ENCODE measurements at places on chromosomes 7 and 10.
A peak's percentile ranks its signal among the peaks of the same experiment; 100 is the strongest.

DNA sequence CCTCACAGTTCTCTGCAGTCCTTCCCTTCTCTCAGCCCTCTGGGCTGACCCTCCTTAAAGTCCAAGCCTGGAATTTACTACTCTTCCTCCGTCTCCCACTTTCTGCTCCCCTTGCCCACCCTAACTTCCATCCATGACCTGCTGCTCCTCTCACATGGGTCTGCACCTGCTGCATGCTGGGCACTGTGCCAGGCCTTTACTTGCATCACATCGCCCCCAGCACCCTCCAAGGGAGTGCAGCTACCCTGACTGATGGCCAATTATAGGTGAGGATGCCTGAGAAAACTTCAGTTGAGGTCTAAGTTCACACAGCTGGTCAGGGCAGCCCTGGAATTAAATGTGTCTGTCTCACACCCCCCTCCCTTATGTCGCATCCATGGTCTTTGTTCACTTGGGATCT, 53.6 kb upstream of the ZPBP start:
- DNase-seq, result peak; percentile 17

DNA sequence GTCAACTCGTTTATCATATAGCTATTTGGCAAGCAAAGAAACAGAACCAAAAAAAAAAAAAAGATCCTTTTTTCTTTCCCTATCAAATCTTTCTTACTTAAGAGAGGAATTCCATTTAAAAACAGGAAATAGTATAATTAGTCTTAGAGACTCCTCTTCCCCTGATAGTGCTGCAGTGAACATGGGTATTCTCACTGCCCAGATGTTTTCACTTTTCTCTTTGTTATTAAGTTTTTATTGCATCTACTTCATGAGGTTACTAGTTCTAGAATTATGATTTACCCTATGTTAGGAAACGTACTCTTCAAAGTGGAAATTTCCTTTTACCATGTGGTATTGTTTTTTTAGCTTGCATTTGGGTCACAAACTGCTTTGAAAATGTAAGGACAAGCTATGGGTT, 8.5 kb downstream of the CASP2 start:
- no peak for DNase-seq

DNA sequence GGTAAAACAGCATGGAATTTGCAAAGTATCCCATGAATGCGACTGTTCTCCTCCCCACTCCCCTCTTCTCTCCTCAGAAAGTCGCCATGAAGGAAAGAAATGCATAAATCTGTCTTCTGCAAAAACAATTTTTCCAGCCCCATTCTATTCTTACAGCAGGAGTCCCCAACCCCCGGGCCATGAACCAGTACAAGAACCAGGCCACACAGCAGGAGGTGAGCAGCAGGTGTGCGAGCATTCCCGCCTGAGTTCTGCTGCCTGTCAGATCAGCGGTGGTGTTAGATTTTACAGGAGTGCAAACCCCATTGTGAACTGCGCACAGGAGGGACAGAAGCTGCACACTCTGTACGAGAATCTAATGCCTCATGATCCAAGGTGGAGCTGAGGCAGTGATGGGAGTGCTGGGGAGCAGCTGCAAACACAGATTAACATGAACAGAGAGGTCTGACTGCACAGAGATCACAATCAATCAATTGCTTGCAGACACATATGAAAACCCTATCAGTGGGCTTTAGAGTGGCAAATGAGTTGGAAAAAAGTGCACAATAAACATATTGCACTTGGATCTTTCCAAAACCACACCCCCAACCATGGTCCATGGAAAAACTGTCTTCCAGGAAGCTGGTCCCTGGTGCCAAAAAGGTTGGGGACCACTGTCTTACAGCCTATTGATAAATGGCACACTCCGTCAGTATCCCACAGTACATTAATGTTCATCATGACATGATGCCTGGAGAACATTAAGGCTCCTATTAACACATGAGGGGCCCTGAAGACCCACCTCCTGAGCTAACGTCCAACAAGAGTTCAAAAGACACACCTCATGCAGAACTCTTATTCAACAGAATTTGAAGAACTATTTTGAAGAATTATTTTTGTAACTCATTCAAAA, 205.0 kb downstream of the PTPRN2 start:
- no peak for DNase-seq

DNA sequence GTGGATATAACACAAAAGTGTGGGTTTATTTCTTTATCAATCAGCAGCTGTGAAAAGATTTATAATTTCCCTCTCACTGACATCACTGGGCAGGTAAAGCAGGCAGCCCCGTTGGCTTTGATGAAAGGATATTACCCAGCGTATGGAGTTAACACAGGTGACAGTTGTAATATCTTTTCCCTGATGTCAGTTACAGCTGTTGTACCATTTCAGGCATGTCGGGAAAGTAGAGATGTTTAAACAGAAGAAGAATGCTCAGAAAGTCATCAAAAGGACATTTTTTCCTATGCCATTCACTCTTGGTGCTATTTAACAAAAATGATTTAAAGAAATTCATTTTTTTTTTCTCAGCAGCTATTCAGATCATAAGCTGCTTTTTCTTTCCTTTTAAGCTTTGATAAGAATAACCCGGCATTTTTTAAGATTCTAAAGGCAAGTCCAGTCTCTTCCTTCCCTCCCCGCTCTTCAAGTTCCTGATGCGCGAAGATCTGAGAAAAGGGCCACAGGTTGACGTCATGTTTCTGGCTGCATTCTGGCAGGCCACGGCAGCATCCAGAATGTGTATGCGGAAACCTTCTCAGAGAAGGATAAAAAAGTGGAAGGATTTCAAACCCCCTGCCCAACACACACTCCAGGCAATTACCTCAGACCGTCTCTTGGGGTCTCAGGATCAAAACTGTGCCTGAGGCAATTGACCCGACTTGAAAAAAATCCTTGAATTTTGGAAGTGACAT, 32.5 kb upstream of the ADAM12 start:
- DNase-seq, result no peak

DNA sequence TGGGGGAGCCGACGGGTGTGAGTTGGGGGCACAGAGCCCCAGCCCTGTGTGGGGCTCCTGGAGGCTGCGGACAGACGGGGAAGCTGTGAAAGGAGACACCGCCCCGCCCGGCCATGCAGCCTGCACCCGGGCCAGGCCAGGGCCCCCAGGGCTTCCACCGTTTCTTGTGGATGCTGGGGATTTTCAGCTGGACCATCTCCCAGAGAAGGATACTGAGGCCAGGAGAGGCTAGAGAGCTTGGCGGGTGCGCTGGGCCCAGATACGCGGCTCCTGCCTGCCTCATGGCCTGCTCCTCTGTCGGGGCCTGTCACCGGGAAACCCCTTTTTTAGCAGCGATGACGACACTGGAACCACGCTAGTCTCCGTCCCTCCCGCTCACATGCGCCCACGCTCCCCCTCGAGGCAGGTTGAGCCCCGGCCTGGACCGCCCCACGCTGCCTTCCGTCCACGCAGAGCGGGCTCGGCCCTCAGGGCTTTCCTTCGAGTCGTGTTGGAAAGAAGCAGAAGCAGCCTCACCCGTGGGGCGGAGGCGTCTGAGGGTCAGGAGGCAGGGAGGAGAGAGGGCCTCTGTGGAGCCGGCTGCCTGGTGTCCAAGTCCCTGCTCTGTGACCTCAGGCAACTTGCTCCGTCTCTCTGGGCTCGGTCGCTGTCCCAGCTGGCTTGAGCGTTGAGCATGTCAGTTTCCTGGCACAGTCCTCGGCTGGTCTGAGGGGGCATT, 11.7 kb downstream of the TMEM184A start:
- DNase-seq, result no peak

- no peak for DNase-seq
Observed at GRCh38 chr7:91517201-91517785, 253.1 kb downstream of the FZD1 start.

DNA sequence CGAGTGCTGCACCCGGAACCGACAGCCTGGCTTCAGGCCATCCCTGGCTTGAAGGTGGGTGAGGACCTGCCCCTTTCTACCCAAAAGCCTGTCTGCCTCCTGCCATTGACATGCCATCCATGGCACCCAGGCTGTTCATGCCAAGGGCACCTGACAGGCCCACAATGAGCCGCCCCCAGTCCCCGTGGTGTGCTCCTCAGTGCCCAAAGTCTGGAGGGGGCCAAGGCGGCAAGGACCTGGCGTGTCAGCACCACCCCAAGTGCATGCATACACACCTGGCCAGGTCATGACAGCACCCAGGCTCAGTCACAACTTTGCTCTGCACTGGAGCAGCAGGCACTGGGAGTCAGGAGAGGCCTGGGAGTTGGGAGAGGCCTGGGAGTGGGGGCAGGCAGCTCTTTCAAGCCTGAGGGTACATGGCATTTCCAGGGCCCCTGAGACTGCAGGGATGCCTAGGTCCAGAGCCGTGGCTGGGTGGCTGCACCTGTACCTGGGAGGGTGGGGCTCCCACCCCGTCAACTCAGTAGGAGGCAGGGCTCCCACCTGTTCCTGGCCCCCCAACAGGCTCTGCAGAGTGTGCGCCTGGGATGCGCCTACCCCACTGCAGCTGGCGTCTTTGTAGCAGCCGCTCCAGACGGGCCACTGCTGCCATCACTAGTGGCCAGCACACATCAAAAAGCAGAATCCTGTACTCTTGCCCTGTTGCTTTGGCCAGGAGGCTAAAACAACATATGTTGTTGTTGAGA, 71.7 kb downstream of the ZNF467 start:
- DNase-seq, result no peak

Data from NCI-H1092 (cell line).